ENCODE measurements at places on chromosomes 4 and X.
A peak's percentile ranks its signal among the peaks of the same experiment; 100 is the strongest.

DNA sequence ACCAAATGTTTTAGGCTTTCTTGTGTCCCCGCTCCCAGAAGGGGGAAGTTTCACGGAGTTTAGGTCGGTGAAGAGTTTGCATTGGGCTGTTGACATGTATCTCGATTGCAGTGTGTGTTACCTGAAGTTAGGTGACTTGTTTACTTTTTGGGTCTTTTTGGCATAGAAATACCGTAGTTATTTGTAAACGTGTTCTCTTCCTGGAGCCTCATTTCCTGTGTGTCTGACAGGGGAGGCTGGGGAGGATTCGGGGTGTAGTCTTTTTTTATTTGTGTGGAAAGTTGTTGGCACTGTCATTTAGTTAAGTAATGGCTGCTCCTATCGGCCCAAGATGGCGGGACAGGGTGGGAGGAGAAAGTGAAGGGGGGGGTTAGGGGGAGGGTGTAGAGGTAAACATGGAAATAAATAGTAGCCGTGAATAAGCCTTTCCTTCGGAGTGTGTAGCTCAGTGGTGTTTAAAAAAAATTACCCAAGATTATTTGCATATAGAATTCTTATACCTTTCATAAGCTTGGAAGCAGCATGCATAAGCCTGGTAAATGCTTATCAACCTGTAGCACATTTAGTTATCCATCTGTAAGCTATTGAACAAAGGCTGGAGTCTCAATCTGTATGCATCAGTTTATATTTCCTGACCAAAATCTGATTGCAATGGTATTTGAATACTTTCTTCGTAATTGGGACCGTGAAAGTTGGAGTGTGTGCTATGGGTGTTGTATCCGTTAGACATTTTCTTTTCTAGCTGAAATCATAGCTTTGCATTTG, 1.6 kb downstream of the KDM6A start:
- DNase-seq, result peak; percentile 47

DNA sequence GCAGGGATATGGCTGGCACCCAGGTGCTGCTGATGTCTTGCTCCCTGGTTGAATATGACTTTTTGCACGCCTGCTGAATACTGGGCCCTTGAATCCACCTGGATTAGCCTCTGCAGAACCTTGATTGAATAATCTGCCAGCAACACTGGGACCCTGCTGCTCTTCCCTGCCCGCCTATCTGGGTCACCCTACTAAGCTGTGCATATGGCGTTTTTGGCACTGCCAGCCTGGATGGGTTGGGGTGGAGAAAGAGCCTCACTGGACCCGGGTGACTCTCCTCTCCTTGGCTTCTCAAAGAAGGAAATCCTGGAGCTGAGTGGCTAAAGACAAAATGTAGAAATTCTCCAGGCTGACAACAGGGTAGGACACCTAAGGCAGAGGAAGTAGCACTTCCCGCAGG, 100.0 kb downstream of the MAOA start:
- no peak for DNase-seq

DNA sequence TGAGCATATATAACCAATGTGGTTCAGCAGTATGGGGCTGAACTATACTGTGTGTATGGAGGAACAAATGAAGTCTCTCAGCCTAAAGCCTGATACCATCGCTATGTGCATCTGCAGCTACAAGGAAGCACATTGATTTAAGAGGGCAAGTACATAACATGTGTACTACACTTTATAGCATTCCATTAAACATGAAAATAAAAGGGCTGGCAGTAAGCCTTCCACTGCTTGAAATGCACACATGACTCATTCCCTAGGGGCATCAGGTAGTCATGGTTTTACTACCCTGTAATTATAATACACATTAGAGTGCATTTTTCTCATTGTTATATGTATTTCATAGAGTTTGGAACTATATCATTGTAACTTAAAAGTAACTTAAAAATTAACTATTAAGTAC, 51.2 kb downstream of the SMARCA1 start:
- no peak for DNase-seq

GRCh38 chrX:123487236-123487635, 245.6 kb downstream of the THOC2 start:
- no peak for DNase-seq

GRCh38 chr4:20617678-20618396, 82.4 kb upstream of the PACRGL start:
- no peak for DNase-seq

DNA sequence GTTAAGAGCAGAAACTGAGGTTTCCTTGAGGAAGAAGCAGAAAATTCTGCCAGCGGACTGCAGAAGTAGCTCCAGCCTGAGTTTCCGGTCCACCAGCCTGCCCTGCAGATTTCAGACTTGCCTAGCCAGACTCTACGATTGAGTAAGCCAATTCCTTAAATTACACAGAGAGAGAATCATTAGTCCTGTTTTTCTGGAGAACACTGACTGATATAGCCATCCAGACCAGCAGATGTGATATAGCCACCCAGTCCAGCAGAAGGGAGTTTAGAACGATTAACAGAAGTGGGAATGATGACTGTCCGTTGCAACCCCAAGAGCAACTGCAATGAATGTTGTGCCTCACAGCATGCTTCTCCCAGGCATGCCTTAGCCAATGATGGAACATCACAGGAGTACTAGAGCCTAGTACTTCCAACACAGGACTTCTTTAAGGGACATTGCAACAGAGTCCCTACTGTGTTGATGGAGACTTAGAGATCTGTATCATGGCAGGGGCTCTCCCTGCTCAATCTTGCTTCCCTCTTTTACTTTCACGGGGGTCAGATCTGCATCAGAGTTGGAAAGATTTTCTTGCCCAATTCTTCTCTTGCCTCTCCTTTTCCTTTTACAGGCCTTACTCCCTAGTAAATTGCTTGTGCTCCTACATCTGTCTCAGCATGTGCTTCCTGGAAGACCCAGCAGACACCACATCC, 264.6 kb upstream of the CLNK start:
- no peak for DNase-seq

GRCh38 chr4:958696-959337, 14.6 kb downstream of the DGKQ start:
- DNase-seq, result no peak

DNA sequence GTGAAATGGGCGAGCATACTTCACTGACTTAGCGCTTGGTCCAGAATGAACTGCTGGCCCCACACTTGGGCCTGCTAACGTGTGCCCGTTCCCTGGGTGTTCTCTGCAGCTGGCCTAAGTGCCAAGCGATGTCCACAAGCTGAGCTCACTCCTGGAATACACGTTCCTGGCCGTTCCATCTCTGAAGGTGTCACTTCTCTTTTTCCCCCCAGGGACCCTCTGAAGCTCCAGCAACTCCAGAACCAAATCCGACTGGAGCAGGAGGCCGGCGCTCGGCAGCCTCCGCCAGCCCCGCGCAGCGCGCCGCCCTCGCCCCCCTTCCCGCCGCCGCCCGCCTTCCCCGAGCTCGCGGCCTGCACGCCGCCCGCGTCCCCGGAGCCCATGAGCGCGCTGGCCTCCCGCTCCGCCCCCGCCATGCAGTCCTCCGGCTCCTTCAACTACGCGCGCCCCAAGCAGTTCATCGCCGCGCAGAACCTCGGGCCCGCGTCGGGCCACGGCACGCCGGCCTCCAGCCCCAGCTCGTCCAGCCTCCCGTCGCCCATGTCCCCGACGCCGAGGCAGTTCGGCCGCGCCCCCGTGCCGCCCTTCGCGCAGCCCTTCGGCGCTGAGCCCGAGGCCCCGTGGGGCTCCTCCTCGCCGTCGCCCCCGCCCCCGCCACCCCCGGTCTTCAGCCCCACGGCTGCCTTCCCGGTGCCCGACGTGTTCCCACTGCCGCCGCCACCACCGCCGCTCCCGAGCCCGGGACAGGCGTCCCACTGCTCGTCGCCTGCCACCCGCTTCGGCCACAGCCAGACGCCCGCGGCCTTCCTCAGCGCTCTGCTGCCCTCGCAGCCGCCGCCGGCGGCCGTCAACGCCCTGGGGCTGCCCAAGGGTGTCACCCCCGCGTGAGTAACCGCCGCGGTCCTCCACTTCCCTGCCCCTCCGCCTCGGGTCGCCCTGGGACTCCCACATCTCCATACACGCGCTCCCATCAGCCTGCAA, 132.3 kb downstream of the CBR4 start:
- peak; percentile 11 for DNase-seq

GRCh38 chr4:65600656-65601055, 69.6 kb downstream of the EPHA5 start:
- no peak for DNase-seq

GRCh38 chrX:42809569-42809968, 31.6 kb upstream of the PPP1R2C start:
- DNase-seq, result no peak

GRCh38 chrX:107728371-107729099, 47.1 kb downstream of the TSC22D3 start:
- DNase-seq, result no peak

DNA sequence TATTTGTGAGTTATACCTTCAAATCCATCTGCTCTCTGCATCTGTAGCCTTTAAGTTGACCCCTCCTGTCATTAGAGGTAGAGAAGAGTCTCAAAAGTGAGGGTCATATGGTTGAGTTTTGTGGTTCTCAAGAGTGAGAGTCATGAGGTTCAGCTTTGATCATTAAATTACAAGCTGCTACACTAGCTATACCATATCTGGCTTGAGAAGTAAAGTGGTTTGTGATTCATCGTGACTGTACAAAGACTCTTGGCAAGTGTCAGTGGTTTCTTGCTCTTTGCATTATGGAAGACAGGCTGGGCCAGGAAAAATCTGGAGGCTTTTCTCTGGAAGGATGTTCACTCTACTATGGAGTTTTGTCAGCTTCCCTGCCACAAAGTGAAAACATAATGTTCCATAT, 170.6 kb downstream of the ZC4H2 start:
- DNase-seq, result no peak

DNA sequence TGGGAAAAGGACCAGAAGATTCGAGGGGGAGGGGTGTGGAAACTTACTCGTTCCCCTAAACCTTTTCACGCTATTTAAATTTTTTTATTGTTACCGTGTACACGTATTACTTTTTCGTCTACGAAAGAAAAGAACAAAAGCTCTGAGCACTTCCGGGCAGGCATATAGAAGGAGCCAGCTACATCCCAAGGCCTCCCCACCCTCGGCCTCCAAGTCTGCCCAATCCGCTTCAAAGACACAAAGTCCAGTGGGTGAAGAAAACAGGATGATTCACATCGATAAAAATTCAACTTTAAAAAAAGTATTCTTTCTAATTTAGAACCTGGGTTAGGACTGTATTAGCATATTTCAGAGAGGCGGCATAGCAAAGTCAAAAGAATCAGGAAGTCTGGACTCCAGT, 23.1 kb downstream of the SEL1L3 start:
- DNase-seq, result no peak

GRCh38 chrX:53430231-53430630, 3.9 kb downstream of the HSD17B10 start:
- no peak for DNase-seq

DNA sequence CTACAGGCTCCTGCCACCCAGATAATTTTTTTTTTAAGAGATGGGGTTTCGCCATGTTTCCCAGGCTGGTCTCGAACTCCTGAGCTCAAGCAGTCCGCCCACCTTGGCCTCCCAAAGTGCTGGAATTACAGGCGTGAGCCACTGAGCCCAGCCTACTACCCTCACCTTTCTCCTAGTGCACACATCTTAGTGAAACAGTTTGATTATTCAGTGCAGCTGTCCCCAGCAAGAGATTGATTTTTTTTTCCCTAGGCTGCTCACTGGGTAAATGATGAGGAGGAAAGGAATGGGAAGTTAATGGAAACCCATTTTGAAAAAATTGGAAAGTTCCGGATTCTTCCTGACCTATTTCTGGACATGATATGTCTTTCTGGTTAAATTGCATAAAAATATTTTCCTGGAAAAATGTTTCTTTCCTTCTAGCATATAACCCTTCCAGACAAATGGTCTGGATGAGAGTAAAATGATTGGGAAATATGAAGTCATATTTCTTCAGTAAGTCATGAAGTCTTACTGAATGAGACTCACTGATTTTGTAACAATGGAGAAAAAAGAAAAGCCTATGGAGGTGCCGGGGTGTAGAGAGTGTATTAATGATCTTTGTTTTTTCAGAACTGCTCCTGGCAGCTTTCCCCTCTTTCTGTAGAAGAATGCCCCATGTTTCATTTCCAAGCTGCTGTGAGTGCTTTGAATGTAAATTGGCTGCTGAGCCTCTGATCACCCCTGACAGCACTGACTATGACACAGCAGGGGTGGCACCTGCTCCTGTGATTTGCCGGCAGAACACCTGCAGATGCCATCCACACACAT, 19.5 kb upstream of the ZNF41 start:
- no peak for DNase-seq

GRCh38 chrX:10282490-10282889, 125.7 kb downstream of the CLCN4 start:
- DNase-seq, result no peak

DNA sequence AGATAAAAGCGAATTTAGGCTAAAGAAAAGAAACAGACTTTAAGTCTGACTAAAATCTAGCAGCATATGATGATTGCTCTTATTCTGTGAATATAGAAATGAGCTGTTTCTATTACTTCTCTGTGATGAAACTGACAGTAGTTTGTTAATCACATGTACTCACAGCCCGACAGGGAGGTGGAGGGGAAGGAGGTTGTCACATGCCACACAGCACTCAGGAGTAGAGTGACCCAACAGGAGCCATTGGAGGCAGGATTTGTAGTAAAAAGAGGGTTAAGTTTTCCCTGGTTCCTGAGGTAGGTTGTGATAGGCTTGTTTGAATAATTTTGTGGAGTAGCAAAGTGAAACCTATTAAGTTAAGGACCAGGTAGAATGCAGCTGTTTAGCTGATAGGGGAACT, 495.9 kb downstream of the CENPC start:
- DNase-seq, result no peak

DNA sequence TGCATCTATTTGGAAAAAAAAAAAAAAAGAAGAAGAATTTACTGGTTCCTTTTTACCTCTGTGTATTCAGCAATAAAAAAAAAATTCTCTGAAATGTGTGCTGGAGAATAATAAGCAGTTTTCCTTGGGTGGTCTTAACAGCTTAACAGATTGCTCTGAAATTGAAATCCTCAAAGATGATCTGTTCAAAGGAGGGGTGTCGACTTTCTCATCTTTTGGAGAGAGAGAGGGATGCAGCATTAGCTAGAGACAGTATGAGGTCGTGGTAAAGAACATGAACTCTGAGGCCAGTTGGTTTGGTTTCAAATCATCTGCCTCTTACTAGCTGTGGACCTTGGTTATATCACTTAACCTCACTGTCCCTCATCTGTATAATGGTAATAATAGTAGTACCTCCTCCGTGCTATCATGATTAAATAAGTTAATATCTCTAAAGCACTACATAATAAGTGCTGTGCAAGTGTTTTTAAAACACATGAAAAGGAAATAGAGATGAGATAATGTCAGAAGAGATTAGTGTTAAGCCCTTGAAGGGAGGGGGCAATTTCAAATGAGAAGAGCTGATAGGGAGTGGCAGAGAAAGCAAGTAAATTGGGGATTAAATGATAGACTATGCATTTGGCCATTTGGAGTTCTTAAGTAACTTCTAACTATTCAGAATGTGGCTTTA, 109.9 kb upstream of the LIMCH1 start:
- DNase-seq, result no peak

GRCh38 chrX:136714626-136715599, 65.8 kb downstream of the ARHGEF6 start:
- DNase-seq, result no peak

- no peak for DNase-seq
Measured at GRCh38 chr4:40275065-40275730, 59.9 kb upstream of the CHRNA9 start.

Data from CD4-positive, alpha-beta T cell treated with Interleukin-12 subunit alpha and Interleukin-12 subunit beta, for 1 hour (primary cell).